ENCODE measurements at places on chromosomes 13 and 19.

GRCh38 chr13:109569958-109570711 is 216.2 kb downstream of the IRS2 start:
- peak; percentile 13 for DNase-seq

DNA sequence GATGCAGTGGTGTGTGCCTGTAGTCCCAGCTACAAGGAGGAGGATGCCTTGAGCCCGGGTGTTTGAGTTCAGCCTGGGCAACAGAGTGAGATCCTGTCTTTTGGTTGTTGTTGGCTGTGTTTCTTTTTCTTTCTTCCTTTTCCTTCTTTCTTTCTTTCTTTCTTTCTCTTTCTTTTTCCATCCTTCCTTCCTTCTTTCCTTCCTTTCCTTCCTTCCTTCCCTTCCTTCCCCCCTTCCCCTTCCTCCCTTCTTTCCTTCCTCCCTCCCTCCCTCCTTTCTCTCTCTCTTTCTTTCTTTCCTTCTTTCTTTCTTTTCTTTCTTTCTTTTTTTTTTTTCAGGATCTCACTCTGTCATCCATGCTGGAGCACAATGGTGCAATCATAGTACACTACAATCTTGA is 46.5 kb upstream of the SIN3B start:
- no peak for DNase-seq

DNA sequence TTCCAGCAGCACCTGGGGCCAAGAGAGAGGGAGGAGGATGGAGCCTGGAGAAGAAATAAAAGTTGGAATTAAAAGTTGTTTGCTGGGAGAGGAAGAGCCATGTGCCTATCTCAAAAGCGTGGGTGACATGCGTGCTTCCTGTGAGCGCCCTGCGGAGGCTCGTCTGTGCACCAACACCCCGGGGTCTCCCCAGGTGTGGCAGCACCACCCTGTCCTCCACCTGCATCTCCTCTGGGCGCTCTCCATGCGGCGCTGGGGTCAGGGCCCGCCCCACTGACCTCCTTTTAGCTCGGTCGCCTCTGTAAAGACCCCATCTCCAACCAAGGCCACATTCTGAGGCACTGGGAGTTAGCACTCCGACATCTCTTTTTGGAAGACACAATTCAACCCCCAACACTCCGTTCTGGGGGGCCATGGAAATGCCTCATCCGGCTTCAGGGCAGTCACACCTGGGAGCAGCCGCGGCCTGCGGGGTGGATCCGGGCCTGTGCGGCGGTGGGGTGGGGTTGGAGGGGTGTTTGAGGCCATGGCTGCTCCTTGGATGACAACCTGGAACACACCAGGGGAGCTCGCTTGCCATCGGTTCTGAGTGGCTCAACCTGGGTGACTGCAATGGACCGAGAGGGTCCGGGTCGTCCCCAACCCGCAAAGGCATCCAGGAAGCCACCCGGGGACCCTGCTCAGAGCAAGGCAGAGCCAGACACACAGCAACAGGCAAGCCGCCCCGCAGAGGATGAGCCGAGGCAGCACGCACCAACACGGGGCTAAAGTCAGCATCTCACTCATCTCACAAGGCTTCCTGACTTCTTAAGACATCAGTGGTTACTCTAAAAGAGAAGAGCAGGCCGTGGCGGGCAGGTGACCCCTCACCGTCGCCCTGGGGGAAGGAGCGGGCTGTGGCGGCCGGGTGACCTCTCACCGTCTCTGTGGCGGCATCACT is 79.4 kb upstream of the MCF2L start:
- DNase-seq = no peak

DNA sequence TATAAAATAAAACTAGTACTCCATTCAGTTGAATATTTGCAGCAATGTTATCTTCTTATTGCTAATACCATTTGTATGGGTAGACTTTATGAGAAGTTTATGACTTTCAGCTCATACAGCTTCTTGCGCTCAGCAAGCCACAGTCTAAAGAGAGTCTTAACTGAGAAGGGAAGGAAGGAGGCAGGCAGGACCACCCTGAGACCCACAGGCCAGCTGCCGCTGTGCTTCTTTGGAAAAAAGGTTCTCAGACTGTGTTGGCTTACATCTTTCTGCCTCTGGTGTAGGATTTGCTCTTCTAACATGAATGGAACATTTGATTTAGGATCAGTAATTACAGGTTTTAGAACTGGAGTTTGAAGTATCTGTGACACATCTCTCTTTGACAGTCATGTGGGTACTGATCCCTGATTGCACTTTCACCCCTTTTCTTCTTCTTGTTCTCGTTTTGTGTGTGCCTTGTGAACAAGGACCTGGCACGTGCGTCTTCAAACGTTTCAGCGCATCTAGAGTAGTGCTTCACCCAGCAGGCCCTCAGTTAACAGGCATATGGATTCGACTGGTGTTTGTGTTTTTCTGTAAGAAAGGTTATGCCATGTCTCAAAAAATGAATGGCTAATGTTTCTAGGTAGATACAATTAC is 7.1 kb upstream of the GPR18 start:
- no peak for DNase-seq

DNA sequence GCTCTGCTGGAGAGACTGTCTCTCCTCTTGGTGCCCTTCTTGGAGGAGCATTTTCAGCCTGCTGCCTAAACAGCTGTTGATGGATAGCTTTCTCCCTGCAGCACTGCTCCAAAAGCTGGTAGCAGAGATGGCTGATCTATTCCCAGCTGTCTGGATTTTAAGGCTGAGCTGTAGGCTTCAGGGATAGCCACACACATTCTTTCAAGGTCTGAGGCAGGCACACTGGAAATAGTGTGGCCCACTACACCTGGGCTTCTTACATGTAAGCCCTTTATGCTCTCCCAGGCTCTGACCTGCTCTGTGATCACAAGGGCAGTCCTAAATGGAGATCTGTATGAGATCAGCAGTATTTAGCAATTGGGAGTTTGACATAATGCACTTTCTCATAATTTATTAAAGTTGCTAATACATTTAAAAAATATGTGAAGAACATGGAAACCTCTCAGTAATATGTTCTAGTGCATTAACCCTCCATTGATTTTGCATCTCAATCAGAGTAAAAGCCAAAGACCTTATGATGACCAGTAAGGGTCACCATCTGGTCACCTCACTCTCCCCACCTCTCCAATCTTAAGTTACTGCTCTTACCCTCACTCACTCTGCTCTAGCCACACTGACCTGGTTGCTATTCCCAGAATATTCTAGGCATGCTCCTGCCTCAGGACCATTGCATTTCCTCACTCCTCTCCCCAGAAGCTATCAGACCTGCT is 91.6 kb downstream of the MBNL2 start:
- peak; percentile 81 for DNase-seq

GRCh38 chr19:44668985-44669764 is 2.1 kb upstream of the CEACAM19 start:
- no peak for DNase-seq

GRCh38 chr13:96082640-96083039 is 7.3 kb upstream of the HS6ST3 start:
- DNase-seq = no peak

- no peak for DNase-seq
These were observed 498.2 kb downstream of the IRS2 start for GRCh38 chr13:109288151-109288709.

- DNase-seq = no peak
These were observed 33.3 kb downstream of the GARRE1 start for GRCh38 chr19:34287662-34288140.

GRCh38 chr13:56352361-56352760 is 788.4 kb upstream of the PRR20A start:
- no peak for DNase-seq

- peak; percentile 66 for DNase-seq
These were observed 357.8 kb downstream of the DCT start for GRCh38 chr13:94121686-94122085.

- peak; percentile 12 for DNase-seq
These were observed 37.5 kb upstream of the ADGRE1 start for GRCh38 chr19:6849876-6850275.
